HuH-7 (cell line): ENCODE measurements at places on chromosomes 2 and 18.

DNA sequence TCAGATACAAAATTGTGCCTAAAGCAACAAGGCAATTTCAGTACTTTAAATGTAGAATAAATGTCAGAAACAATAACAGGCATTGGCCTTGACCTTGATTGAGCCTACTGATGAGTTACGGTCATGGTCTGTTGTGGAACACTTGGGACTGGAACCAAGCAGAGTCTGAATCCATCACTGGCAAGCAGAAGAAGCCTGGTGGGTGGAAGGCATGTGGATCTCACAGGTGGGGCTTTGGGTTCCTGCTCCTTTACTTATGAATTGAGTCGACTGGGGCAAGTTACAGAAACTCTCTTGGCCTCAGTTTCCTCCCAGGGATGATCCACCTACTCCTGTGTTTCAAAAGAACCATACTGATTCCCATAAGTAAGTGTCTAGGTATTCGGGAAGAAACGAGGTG lies 102.3 kb downstream of the KCNF1 start:
- DNase-seq: no peak

- DNase-seq: no peak
Measured at GRCh38 chr2:172072706-172073105, 12.6 kb upstream of the DLX1 start.

- DNase-seq: no peak
Measured at GRCh38 chr2:31363956-31364750, 50.4 kb downstream of the XDH start.

DNA sequence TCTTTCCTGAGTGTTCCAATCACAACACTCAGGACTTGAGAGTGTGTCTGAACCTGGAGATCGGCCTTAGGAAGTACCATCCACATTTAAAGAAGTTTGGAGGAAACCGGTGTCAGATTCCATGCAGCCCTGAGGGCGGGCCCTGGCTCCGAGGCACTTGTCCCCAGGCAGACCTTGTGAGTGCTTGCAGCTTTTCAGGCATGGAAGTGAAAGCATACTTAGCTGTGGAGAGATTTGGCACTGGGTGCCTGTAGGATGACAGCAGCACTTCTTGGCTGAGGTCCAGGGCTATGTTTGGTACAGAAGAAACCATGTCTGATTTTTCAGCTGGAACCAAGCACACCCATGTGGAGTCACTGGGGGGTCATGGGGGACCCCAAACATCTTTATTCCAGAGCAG lies 230.8 kb downstream of the SEPTIN10 start:
- DNase-seq: no peak

- DNase-seq: no peak
Measured at GRCh38 chr2:65069439-65069824, 13.2 kb downstream of the CEP68 start.

DNA sequence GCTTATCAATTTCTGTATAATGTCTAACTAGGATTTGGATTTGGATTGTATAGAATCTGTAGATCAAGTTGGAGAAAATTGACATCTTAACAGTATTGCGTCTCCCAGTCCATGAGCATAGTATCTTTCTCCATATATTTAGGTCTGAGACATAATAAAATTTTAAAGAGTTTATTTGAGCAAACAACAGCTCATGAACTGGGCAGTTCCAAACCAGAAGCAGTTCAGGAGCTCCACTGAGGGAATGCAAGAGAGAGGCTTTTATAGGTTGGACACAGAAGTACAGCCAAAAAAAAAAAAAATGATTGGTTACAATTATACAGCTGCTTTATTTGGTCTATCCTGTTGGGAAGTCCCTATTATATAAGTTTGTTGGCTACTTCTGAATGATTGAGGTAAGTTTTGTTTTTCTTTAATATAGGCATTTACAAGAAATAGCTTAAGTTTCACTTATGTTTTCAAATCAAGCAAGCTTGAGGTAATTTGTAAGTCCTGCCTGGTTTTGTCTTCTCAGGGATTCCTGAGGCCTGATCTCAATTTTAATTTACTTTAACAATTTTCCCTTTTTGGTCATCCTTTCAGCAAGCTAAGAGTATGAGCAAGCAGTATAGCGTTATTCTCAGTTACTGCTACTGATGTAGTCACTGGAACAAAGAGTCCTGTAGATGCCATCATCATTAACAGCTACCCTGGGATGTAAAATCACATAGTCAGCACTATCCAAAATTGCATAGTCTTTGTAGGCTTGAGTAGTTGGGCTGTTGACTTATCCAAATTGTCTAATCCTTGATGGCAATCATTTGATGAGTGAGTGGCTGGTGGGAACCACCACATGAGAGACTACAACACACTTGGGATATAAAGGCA lies 27.5 kb upstream of the RUFY4 start:
- DNase-seq: no peak

- no peak for DNase-seq
Measured at GRCh38 chr2:232976666-232977437, 36.2 kb downstream of the NGEF start.

GRCh38 chr2:54975175-54975574 lies 75.1 kb downstream of the RTN4 start:
- DNase-seq: no peak

- DNase-seq: no peak
Measured at GRCh38 chr2:41540272-41540998, 507.4 kb upstream of the PKDCC start.

- peak; percentile 30 for DNase-seq
Measured at GRCh38 chr2:8003462-8004075, 678.3 kb upstream of the ID2 start.

GRCh38 chr18:78754311-78755043 lies 225.1 kb upstream of the SALL3 start:
- no peak for DNase-seq

- no peak for DNase-seq
Measured at GRCh38 chr2:85753035-85753524, 711 bp upstream of the ATOH8 start.

DNA sequence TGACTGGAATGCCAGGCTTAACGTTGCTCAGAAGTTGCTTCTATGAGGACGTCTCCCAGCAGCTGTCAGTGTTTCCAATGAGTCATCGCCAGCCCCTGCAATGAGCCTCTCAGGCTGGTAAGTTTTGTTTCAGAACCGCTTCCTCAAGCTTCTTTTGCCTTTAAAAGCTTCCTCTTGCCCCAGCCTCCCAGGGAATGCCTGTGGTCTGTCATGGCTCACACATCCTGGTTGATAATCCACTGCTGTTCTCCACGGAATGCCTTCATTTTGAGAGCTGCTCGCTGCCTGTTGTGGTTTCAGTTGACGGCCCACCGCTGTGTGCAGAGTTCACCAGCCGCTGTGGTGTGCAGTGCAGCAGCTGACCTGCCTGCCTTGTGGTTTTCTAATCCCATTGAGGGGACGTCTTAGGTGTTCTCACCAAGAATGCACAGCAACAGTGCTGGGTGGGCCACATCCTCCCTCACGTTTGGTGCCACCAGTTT lies 96.4 kb downstream of the RTP5 start:
- peak; percentile 44 for DNase-seq

DNA sequence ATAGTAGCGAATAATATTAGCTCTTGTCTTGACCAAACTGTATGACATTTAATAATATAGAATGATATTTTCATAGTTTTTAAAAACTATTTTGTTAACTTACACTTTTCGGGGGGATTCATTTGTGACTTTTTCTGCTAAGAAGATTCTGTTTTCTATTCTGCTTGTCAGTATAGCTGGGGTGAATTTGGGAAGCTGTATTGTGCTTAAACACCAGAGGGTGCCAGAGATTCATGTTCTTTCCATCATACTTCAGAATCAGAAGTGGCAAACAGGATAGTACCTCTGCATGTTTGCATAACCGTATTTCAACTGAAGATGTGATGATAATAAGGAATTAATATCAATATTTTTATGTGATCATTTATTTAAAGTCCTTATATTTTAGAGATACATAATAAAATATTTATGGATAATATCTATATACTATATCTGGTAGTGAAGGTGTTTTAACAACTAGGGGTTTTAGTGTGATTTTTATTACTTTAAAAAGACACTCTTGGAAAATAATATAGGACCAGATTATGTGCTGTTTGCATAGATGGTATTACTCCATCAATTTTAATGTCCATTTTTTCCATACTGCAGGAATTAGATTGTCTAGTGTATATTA lies 81.0 kb downstream of the TAF4B start:
- peak; percentile 14 for DNase-seq

DNA sequence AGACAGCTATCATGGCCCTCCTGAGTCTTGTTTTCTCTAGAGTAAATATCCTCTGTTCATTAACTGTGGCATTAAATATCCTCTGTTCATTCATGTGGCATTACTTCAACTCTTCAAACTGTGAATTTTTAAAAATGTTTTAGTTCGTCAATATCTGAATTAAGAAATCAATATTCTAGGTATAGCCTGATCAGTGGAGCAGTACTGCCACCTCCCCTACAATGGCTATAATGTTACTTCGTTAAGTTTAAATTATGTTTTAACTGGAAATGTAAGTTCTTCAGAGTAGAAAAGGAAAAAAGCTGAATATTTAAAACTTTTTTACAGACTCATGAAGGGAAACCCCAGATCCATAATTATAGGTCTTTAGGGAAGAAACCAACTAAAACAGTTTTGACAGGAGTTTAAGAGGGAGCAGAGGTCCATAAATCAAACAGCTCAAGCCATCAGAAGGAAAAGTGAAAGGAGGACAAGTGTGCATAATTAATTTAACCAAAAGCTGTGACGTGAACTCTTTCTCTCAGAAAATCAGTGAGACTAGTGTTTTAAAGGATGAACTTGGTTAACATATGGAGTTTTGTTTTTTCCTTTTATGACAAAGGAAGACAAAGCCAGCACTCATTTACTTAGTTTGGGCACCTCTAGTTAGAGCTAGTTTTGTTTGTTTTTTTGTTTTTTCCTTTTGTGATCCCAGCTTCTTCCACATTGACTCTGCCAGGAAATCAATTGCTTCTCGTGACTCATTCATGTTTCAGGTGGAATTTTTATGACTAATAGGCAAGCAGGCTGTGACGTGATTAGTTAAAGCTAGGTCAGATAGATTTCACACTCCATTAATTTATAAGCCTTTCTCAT lies 44.9 kb downstream of the RBBP8 start:
- no peak for DNase-seq

DNA sequence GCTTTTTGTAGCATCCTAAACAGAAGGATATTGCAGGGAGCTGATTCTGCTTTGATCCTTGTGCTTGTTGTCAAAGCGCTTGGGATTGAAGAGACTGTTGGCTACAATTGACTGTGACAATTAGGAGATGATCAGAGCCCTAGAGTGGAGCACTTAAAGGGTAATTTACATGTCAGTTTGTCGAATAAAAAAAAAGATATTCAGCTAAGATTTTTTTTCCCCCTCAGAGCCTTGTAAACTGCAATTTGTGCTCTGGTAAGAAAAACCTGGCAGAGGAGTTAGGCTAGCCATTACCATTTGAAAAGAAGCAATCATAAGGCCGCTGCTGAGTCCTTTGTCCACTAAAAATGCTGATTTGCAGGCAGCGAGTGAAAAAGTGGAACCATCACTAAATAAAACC lies 47.8 kb upstream of the ZEB2 start:
- DNase-seq: no peak

DNA sequence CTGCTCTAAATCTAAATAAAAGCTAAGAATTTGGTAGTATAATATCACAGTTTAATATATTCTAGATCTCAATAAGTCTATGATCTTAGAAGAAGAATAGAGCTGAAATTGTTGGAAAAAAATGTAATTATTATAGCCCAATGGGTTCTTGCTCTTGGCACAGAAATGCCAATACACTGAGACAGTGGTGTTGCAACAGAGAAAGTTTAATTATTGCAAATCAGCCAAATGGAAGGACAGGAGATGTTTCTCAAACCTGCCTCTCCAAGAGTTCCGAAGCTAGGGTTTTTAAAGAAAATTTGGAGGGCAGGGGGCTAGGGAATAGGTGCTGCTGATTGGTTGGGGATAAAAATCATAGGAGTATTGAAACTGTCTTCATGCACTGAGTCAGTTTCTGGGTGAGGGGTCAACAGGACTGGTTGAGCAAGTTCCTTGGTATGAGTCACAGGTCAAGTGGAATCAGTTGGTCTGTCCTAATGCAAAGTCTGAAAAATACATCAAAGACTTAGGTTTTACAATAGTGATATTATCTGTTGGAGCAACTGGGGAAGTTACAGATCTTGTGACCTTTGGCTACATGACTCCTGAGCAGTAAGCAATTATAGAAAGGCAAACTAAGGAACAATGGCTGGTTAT lies 228.6 kb downstream of the CD226 start:
- DNase-seq: no peak

- no peak for DNase-seq
Measured at GRCh38 chr2:7053650-7054265, 136.5 kb downstream of the RNF144A start.

GRCh38 chr2:157874997-157875640 lies 1.0 kb downstream of the ACVR1 start:
- DNase-seq: peak; percentile 16
